ENCODE measurements at places on chromosomes 4 and X.

DNA sequence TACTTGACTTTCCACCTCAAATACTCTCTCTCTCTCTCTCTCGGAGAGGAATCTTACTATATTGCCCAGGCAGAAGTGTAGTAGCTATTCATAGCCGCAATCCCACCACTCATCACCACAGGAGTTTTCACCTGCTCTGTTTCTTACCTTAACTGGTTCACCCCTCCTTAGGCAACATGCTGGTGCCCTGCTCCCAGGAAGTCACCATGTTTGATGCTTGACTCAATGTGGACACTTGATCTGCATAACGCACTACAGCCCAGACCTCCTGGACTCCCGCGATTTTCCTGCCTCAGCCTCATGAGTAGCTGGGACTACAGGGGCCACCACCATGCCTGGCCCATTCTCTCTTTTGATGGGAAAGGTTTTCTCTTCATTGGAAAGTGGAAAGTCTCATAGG, 271.8 kb downstream of the FBXW7 start:
- DNase-seq = no peak

DNA sequence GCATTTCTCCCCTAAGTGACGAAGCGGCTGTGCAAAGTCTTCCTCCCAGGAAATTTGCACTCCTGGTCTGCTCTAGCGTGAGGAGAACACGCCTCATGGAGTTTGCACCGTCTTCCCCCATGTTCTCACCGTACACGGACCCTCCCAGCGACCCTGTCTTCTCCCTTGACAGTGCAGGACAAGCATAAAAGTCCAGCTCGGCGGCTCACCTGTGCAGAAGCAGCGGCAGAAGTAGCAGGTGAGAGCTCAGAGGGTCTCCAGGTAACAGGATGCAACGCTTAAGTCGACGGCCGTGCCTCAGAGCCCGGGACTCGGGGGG, 314 bp downstream of the P2RY8 start:
- DNase-seq = no peak

- no peak for DNase-seq
Observed at GRCh38 chrX:137236837-137237236, 203.0 kb upstream of the GPR101 start.

DNA sequence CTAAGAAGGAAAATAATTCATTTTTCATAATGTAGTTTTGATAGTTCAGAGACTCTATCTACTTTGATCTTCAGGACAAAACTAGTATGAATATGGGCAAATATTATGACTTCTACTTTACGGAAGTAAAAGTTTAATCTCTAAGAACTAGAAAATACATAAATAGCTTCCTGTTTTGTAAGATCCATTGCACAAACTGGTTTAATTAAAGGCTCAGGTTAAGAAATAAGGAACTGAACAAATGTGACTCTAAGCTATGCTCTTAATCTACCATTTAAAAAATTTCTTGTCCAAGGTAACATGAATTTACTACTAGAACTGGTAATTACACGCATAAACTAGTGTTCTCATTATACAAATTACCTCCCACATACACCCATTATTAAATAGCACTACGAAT, 360.6 kb downstream of the INPP4B start:
- no peak for DNase-seq

GRCh38 chrX:37993837-37994619, 12.3 kb upstream of the SYTL5 start:
- peak; percentile 15 for DNase-seq

- no peak for DNase-seq
Observed at GRCh38 chr4:71639380-71639779, 144.5 kb downstream of the GC start.

DNA sequence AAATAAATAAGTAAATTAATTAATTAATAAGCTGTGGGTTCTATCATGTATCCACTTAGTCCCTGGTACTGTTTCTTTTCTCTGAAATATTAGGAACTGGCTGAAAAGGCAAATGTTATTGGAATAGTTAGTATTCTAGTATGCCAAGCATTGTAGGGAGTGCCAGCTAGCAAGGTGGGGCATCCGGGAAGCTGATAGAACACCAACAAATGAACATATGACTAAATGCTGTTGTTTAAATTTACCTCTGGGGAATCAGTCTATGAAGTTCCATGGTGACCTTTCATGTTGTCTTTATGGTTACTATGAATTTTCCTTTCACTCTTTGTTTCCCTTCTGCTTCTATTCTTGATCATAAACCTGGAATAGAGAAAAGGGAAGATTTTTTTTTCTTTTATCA, 32.7 kb downstream of the NUDT6 start:
- no peak for DNase-seq

- DNase-seq = no peak
Observed at GRCh38 chrX:133653358-133653757, 238.1 kb upstream of the GPC4 start.

DNA sequence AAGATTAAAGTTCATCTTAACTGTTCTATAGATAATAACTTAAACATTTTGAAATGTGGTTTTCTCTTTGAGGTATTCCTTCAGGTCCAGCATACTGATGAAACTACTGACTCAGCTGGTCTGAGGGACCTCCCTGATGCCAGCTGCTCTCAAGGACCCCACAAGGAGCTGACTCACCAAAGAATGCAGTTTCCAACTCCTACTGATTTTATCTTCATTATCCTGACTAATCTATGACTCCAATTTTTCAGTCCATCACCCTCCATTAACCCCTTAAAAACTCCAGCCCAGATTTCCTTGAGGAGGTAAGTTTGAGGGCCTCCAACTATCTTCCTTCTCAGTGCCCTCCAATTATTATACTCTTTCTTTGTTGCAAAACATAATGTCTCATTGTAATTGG, 1.4 kb upstream of the UGT2B4 start:
- DNase-seq = no peak

DNA sequence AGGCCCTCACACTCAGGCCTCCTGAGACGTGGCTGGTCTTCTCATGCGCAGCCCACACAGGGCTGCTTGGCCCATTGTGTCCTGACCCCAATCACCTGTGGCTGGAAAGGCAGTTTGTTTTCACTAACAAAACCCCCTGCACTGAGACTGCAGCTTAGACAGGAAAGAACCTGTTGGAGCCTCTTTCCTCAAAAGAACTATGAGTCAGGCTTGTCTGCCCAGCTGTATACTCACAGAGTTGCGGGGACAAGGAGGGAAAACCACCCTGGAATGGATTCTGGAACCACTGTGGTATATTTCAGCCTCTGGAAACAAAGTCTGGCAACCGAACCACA, 5.2 kb upstream of the TMEM156 start:
- DNase-seq = no peak

DNA sequence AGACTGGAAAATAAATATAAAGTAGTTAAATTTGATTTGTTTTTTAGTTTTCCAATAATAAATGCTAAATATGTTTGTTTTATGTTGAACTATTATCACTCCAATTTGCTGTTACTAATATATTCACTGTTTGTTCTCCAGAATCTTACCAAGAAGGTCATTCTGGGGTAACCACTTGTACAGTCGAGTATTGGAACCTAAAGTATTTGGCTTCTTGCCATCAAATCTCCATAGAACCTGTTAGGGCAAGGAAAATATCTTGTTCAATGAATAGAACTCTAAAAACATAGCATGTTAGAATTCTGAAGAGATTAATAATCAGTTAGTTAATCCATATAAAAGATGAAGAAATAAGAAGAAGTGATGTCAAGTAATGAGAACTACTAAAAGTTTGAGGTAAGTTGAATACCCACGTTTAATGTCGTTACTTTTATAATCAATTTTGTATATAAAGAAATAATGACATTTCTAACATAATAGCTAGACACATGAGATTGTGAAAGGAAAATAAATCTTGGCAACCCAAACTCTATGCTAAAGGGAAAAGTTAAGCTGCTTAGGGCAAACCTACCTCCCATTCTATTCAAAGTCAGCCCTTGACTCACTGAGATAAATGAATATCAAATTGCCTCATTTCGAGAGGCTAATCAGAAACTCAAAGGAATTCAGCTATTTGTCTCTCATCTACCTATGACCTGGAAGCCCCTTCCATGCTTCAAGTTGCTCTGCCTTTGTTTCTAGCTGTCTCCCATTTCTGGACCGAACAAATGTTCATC, 15.3 kb downstream of the UGT2B15 start:
- no peak for DNase-seq

All from CD4-positive, alpha-beta T cell treated with Interferon gamma for 1 hour (primary cell).